ENCODE measurements at places on chromosomes 3 and 15.

DNA sequence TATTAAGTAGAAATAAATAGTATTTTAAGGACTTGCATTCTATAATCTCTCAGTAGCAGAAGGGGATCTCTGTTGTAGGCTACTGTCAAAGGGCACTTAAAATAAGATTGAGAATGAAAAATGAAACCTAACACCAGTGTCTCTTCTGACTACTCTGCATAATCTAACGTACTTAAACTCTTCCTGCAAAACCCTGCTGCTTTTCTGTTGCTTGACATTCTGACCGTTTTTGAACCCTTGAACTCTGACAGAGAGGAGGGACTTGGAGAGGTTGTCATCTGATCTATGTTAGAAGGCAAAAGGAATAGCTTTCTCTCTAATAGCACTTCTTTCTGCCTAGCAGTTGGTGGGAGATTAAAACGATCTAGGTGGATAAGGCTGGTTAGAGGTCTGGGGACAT lies 204.6 kb downstream of the ZIC1 start:
- DNase-seq = no peak

DNA sequence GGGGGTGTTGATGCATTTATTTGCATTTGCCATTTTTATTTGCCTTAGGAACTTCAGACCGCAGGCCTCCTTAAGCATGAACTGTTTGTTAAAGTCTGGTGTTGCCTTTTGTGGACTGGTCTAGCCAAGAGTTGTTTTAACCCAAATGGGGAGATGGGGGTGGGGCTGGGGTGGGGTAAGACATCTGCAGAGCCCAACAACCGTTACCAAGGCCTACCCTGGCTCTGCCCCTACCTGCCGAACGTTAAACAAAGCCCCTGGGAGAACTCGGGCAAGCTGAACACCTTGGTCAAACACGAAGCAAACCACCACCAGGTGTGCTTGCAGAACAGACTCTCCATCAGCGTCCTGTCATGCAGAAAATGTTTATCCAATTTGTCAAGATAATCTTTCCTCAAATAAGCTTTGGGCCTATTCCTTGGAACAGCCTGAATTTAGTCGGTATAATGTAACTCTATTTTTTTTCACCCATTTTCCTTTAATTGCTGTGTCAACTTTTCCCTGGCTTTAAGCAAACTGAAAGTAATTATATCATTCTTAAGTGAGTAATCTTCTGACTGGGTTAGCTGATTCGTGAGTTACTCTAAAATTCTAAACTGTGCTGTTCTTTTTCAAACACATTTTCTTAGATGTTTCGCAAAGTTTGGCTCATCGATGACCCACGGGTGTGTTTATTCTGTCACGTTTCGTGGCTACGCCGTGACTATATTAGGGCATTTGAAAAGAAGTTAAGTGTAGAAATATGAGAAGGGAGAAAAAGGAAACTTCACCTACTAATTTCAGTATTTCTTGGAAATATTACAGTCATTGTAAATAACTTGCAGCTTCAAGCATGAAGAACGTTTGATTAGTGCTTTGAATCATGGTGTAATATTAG lies 127.6 kb downstream of the SOX2 start:
- no peak for DNase-seq

- no peak for DNase-seq
Observed at GRCh38 chr3:152558386-152558785, 276.5 kb upstream of the P2RY1 start.

DNA sequence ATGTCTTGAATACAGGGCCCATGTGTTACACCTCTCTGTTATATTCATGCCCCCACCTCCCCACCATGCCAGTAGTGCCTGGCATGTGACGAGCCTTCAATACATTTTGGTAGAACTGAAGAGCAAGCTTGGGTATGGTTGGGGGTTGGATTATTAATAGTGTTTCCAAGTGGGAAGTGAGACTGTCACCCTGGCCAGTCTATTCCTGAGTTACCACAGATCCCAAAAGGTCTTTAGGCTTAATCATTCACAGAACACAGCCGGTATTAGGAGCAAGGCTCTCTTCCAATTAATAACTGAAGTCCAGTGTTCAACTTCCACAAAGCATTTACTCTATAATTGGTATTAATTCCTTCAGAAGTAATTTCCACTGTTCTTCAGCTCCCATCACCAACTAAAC lies 231.9 kb upstream of the LRTM1 start:
- DNase-seq = no peak

- no peak for DNase-seq
Observed at GRCh38 chr15:101379647-101380046, 84.6 kb upstream of the SNRPA1 start.

- DNase-seq = no peak
Observed at GRCh38 chr3:9883706-9884554, 3.9 kb upstream of the CIDEC start.

- DNase-seq = no peak
Observed at GRCh38 chr3:7423995-7424394, 563.1 kb downstream of the GRM7 start.

DNA sequence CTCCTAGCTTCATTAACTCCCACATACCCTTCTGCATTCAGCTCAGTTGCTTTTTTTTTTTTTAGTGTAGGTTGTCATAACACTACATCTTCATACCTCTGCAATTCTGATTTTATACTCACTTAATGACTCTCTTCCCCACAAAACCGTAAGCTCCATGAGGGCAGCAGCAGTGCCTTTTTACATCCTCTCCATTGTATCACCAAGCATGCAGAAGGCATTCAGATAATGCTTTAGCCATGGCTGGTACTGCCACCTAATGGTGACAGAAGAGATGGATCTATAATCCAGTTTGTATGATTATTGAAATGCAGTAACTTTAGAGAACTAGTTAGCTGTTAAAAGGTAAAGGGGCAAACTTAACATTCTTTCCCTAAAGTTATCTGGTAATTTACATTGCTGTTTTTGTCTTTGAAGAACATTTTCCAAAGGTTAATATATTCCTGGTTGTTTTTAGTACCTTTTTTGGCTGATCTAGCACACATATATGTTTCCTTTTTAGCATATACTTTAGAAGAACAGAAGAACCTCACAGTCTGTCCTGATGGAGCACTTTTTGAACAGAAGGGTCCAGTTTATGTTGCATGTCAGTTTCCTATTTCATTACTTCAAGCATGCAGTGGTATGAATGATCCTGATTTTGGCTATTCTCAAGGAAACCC lies 36.8 kb downstream of the ATP1B3 start:
- no peak for DNase-seq

- no peak for DNase-seq
Observed at GRCh38 chr3:134085034-134085775, 55.5 kb upstream of the SLCO2A1 start.

- no peak for DNase-seq
Observed at GRCh38 chr15:93501946-93502345, 412.9 kb upstream of the RGMA start.

GRCh38 chr3:197528190-197528589 lies 27.6 kb downstream of the BDH1 start:
- no peak for DNase-seq

- DNase-seq = no peak
Observed at GRCh38 chr3:159751752-159752151, 236.9 kb upstream of the IL12A start.
